ENCODE measurements at places on chromosomes 6 and 20.

DNA sequence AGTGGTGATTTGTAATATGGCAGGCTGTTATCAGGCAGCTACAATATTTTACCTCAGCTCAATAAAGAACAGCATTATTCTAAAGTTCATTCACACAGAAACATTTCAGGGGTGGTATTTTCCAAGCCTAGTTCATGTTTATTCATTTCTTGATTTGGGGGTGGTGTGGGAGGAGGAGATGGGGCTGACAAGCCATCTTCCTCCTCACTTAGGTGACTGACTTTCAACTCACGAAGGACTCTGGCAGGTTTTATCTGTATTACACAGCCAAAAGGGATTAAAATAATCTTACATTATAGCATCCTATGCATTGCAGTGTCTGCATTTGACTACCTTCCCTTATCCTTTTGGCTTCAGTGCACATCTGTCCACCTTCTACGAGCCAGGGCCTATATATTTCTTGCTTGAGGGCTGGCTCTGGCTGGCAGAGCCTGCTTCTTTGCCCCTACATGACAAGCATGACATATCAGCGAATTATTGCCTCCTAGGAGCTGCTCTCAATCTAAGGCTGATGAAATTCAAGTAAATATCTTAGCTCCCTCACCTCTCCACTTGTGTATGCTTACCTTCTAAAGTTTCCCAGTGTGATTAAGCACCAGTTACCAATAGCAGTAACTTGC, 20.0 kb downstream of the KHDRBS2 start:
- no peak for DNase-seq

DNA sequence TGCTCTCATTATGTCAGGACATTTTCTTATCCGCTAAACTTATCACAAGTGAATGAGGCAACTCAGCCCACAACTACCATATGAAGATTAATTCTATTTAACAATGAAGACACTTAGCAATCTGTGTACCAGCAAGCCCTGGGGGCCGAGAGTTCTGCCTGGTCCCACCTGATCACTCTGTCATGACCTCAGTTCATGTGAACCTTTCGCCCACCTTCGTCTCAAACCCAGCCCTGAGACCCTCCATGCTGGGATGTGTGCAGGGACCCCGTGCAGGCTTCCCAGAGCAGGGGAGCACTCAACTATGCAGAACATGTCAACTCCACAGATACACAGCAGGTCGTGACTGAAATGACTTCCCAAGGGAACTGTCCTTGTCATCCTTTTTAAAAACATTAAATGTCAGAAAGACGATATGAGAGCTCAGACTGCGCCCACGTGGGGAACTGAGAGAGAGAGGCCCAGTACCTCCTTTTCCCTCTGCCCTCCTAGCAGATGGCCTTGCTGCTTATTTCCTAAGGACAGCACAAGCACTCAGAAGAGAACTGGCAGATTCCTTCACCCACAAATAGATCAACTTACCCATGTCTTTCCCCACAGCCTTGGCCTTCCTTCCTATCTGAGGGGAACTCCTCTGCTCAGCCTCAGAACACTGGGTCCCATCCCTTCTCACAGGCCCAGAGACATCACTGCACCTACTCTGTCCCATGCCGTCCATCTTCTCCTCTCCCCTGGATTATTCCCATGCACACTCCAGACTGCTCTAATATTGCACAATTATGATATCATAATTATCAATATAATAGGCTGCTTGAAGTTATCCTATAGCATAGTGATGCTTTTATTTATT, 11.5 kb downstream of the ABHD12 start:
- DNase-seq, result no peak

GRCh38 chr6:127120023-127120786, 1.7 kb downstream of the RSPO3 start:
- DNase-seq, result no peak

GRCh38 chr20:32466739-32467505, 108.8 kb downstream of the ASXL1 start:
- no peak for DNase-seq

- no peak for DNase-seq
Measured at GRCh38 chr6:139392794-139393193, 18.3 kb upstream of the CITED2 start.

DNA sequence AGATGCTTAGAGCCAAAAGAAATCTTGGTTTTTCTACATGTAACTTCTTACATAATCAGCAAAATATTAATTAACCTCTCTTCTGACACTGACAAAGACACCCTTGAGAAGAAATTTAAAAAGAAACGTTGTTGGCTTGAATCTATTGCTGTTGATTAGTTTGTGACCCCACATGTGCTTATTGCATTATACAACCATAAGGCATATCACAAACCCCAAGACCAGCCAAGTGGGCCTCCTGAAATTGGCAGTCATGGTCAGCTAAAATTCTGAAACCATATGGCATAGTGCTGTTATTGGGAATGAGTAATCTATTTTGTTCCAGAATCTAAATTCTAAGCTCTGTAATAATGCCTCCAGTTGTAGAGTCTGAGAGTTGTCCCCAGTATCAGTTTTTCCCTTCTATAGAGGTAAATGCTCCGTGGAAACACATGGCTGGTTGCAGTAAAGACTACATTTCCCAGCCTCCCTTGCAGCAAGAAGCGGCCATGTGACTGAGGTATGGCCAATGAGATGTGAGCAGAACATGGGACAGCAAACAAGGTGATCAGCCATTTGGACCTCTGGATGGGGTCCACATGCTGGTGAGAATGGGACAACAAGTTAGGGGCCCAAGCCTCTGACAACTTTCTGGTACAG, 42.3 kb upstream of the PTPN1 start:
- peak; percentile 28 for DNase-seq

GRCh38 chr6:28523241-28523622, 2.4 kb upstream of the GPX5 start:
- DNase-seq, result peak; percentile 24

DNA sequence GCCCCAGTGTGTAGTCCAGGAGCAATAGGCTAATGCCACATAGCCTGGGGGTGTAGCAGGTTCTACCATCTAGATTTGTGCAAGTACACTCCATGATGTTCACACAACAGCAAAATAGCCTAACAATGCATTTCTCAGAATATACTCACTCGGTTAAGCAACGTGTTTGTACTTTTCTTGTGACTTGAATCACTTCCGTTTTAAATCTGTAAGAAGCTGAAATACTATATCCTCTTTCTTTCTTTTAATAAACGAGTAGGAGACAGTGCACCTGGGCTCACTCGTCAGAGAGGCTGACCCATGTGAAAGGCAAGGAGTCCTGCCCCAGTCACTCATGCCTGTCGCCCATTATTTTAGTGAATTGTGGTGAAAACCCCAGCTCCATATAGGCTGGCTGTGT, 201.6 kb downstream of the FOXA2 start:
- DNase-seq, result no peak

- DNase-seq, result no peak
Measured at GRCh38 chr20:516799-517198, 26.8 kb downstream of the CSNK2A1 start.

GRCh38 chr20:3814928-3815495, 5.3 kb upstream of the AP5S1 start:
- no peak for DNase-seq

DNA sequence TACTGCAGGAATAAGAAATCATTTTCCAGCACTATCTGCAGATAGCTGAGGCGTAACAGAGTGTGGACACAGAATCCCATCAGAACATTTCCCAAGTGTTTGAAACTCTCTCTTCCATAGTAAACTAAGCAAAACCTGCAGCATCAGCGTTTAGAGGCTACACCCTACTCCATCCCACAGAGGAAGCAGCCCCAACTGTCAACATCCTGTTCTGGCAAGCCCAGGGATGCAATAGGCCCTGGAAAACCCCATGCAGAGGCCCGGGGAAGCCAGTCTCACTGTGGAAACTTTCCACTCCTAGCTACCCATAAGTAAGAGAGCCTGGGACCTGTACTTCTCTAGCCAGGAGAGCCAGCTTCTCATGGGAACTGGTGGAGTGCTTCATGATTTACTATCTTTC, 129.4 kb downstream of the LY86 start:
- DNase-seq, result peak; percentile 36

GRCh38 chr6:106927531-106928398, 46.8 kb downstream of the CD24 start:
- no peak for DNase-seq

- DNase-seq, result no peak
Measured at GRCh38 chr6:136969930-136970329, 47.8 kb downstream of the SLC35D3 start.

DNA sequence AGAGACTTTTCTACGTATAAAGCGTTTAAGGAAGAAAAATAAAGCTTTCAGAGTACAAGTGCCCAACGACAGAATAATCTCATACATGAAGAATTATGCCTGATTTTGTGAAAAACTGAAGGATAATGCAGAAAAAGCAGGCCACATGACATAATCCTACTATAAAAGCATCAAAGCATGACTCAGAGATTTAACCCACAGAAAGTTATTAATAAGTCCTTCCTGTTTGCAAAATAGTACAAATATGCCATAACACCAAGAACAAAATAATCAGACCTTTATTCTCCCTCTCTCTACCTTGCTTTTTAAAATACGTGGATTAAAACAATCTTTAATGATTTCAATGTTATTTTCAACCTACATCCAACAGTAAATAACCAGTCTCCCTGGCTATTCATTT, 118.6 kb upstream of the BCLAF1 start:
- no peak for DNase-seq

- DNase-seq, result no peak
Measured at GRCh38 chr20:48065833-48066232, 280.6 kb upstream of the SULF2 start.
